BE2C (cell line): ENCODE measurements at places on chromosomes 2 and 18.

GRCh38 chr2:235055891-235056516 lies 104.2 kb downstream of the SH3BP4 start:
- DNase-seq: peak; percentile 43

DNA sequence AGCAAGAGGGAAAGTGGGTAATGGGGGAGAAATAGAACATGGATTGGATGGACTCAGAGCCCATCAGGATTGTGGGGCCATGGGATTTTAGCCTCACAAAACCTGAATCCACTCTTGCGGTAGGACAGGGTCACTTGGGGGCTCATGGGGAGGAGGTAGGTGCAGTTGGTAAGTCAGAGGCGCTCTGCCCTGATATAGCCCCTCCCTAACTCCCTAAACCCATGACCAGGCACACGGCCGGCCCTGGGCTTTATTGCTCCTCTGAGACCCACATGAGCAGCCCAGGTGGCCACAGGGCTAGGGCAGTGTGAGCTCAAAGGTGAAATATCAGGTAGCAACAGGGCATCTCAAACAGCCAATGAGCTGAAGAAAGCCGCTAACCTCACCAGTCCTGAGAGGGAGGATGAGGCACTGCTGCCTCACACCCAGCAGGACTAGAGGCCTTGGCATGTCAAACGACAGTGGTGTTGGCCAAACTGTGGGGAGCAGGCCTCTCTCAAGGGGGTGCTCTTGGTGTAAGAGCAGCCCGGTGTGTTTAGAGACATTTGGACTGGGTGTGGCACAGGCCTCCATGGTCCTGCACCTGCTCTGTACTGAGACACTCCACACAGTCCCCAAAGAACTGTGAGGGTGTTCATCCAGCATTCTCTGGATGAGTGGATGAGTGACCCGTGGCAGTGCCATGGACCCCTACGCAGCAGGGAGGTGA lies 90.8 kb upstream of the HS6ST1 start:
- no peak for DNase-seq

GRCh38 chr2:3956406-3956805 lies 253.0 kb downstream of the DCDC2C start:
- DNase-seq: no peak

GRCh38 chr2:58039170-58039611 lies 7.4 kb upstream of the VRK2 start:
- no peak for DNase-seq

DNA sequence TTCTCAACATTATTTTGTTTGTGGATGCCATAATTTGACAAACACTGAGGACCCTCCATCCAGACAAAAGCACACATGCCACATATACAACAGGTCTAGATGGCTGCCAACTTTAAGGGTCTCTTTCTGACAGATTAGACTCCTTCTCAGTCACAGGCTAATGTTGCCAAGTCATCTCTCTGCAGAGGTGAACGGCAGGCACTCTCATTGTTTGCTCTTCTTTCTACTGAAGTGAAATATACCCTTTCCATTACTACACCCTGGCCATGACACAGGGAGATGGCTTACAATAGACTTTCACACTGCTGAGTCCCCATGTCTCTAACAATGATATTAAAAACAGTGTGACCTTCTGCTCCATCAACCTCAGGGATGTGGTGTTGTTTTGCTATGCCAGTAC lies 47.5 kb upstream of the ZNF397 start:
- no peak for DNase-seq

DNA sequence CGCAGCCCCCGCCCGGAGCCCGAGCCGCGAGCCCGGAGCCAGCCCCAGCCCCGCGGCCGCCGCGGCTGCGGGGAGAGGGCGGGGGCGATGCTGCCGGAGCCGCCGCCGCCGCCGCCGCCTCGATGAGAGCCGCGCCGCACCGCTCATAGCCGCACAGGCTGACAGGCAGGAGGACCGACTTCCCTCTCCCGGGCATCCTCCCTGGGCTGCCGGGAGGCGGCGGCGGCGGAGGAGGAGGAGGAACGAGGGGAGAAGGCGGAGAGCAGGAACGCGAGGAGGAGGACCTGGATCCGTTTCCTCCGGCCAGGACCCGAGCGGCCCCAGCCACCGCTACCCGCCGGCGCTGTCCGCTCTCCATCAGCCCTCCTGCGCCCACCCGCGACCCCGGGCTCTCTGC lies 370 bp downstream of the KLHL29 start:
- DNase-seq: peak; percentile 62

GRCh38 chr2:9692456-9693195 lies 61.8 kb upstream of the YWHAQ start:
- DNase-seq: no peak
